ENCODE measurements at places on chromosomes 13 and 19. TPM values are rescaled to one million over a fixed set of nuclear protein-coding genes. Genes with fewer than 3 reads are reported as not detected.
A peak's percentile ranks its signal among the peaks of the same experiment; 100 is the strongest.

GRCh38 chr13:97346561-97347254, 87.3 kb upstream of the RAP2A start:
- no peak for DNase-seq
- peaks cover 38% of the 10 kb centered on the region for H3K36me3 ChIP-seq
- H3K4me1 ChIP-seq = no peaks in the 10 kb centered on the region
- no peaks in the 10 kb centered on the region for H3K27me3 ChIP-seq
- H3K27ac ChIP-seq = no peak overlapping the region
- no peak overlapping the region for H3K4me3 ChIP-seq

DNA sequence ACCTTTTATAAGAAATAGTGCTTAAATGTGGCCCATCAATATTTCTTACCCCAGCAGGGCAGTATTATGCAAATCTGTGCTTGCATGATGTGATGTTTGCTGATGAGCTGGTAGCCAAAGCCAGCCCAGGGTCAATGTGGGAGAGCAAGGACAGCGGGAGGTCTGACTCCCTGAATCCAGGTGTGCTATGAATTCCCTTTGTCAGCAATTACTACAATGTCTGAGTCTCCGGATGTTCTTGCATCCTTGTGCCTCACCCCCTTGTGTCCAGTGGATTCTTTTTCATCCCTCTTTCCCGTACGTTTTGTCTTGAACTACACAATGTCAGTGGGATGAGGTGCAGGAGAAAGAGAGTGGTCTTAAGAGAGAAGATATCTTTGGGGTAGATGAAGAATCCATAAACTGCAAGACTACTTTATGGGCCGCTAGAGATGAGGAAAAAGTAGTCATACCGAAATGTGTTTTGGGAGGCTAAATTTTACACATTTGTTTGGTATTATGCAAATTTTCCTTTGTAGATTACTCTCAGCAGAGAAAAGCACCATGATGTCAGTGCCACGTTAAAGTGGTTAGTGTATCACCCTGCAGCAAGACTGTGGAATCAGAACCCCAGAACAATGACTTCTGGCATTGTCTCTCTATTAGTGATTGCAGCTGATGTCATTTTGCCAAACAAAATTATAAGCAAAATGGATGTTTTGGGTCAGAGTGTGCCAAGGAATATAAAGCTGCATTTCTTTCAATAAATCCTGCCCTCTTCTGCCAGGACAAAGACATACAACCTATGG, 53.5 kb upstream of the TSHZ3 start:
- no peak overlapping the region for H3K27ac ChIP-seq
- no peaks in the 10 kb centered on the region for H3K4me1 ChIP-seq
- H3K4me3 ChIP-seq = no peak overlapping the region
- DNase-seq = no peak

DNA sequence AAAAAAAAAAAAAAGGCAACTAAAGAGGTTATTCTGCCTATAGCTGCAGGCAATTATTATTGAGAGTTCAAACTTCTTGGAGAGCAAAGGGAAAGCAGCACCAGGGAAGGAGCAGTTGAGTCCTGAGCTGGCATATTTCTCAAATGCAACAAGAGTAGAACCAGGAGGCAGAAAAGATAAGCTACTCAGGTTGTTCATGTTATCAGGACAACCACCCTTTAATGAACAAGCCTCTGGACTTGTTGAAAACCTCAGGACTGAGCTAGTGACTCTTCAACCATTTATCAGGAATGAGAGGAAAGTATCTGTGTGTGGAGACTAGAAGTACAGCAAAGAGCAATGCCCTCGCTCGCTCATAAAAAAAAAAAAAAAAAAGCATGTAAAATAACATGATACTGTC, 183.0 kb downstream of the KCTD12 start:
- no peak for DNase-seq
- H3K27ac ChIP-seq = no peak overlapping the region
- no peaks in the 10 kb centered on the region for H3K36me3 ChIP-seq
- H3K4me1 ChIP-seq = no peaks in the 10 kb centered on the region

DNA sequence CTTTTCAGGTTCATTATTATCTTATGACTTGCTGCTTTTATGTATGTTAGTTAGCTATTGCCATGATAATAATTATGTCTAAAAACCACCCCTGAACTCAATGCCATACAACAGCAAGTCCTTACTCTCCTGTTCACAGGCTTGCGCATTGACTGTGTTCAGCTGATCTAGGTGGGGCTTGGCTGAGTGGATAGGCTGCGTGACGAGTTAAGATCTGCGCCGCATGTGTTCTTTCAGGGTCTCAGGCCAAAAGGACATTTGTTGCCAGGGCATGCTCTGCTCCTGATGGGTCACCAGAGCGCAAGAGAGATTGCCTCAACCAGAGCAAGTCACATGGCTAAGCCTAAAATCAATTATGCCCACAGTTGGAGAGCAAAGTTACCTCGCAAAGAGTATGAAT, 859 bp downstream of the ZNF568 start:
- peaks cover 13% of the 10 kb centered on the region for H3K4me1 ChIP-seq
- H3K4me3 ChIP-seq = peak overlapping the region; percentile 66
- H3K27me3 ChIP-seq = no peaks in the 10 kb centered on the region
- peaks cover 10% of the 10 kb centered on the region for H3K36me3 ChIP-seq
- DNase-seq = peak; percentile 10

Gene ZNF90
- 1.8 TPM for total RNA-seq

Gene KIRREL2
- not detected for total RNA-seq

Gene RUBCNL
- 1.6 TPM for total RNA-seq

DNA sequence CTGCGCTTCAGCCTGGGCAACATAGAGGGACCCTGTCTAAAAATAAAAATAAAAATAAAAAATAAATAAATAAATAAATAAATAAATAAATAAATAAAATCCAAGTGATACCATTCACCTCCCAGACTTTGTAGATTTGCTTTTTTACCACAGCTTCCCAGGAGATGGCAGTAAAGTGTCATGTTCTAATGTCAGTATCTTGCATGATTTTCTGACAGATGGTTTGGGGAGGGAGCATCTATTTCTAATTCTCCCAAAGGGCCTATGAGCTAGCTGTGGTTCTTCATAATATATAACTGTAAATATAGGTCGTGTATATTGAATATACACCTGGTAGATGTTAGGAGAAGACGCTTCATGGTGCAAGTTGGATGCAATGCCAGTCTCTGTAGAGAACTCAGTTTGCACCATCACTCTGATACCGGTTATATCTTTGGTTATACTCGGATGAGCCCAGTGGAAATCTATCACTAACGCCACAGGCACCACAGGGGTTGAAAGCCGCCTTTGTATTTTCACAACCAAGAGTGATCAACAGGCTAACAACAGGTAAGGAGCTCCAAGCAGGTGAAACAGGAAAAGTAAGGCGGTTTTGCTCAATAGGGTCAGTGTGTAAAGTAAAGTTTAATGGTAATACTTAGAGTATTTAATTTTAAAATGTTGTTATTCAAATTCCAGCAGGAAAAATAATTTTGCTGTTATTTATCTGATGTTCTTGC, 13.9 kb downstream of the APLP1 start:
- H3K27me3 ChIP-seq = peaks cover 14% of the 10 kb centered on the region
- H3K4me3 ChIP-seq = no peak overlapping the region
- DNase-seq = no peak

- H3K27ac ChIP-seq = no peak overlapping the region
- H3K4me3 ChIP-seq = no peak overlapping the region
- peaks cover 12% of the 10 kb centered on the region for H3K27me3 ChIP-seq
- DNase-seq = no peak
- H3K36me3 ChIP-seq = no peaks in the 10 kb centered on the region
- no peaks in the 10 kb centered on the region for H3K4me1 ChIP-seq
Observed at GRCh38 chr13:110302997-110303396, 4.0 kb downstream of the COL4A1 start.

Gene CHERP
- 46.5 TPM for total RNA-seq

DNA sequence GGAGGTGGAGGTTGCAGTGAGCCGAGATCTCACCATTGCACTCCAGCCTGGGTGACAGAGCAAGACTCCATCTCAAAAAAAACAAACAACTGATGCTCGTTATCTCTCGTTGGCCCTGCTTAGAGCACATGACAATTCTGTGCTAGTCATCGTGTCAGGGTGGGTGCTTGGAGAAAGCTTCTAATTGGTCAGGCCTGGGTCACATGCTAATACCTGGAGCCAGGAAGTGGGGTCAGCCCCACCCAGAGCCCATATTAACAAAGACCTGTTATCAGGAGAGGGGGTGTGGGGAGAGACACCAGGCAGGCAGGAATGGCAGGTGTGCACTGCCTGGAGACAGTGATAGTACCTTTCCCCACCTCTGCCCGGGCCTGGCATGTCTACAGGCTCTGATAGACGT, 84.9 kb downstream of the DPF1 start:
- no peak for DNase-seq
- H3K4me1 ChIP-seq = no peaks in the 10 kb centered on the region
- H3K4me3 ChIP-seq = no peak overlapping the region
- H3K36me3 ChIP-seq = no peaks in the 10 kb centered on the region
- no peak overlapping the region for H3K27ac ChIP-seq

DNA sequence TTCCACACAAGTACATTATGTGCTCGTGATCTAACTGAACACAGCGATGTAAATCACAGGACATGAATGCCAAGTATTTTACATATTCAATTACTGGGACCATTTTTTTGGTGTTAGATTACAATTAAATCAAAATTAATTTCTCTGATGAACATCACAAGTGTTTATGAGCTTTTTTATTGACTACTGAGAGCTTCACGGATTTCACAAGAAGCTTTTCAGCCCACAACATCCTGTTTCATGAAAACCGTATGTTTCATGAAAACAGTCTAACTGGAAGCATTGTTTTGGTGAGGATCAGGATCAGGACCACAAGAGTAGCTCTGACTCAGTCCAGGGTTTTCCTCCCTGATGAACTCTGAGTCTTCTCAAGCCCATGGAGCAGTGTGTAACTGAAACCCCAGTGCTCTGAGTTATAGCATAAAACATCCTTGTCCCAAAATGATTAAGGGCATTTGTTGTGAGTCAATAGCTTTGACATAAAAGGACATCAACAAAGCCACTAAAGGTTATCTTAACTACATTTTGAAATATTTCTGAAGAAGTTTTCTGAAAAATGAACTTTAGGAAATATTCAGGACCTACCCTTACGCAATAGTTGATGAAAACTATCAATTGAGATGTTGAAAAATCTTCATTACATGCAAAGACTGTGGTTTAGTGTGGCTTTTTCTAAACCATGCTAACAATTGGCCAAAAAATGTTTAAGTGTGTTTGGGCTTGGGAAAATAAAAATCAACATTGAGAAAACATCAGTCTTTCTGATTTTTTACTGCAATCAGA, 49.3 kb downstream of the UFM1 start:
- no peaks in the 10 kb centered on the region for H3K27me3 ChIP-seq
- no peak overlapping the region for H3K4me3 ChIP-seq
- no peak overlapping the region for H3K27ac ChIP-seq
- no peaks in the 10 kb centered on the region for H3K4me1 ChIP-seq
- H3K36me3 ChIP-seq = no peaks in the 10 kb centered on the region
- no peak for DNase-seq

DNA sequence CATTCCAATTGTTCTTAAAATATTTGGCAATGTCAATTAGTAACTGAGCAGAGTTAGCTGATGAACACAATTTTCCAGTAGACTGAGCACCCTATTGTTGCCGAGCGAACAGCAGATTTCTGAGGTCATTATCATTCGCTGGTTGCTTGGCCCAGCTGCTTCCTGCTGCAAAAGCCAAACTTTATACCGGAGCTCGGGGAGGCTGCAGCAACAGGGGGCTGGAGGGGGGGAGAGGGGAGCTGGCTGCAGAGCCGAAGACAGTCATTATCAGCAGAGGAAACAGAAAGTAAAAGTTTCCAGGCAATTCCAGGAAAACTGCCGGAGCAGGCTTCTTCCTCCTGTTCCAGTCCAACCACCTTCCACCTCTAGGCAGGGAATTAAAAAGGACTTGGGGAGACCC, 77.9 kb downstream of the ZNF536 start:
- H3K4me1 ChIP-seq = no peaks in the 10 kb centered on the region
- no peaks in the 10 kb centered on the region for H3K27me3 ChIP-seq
- H3K4me3 ChIP-seq = no peak overlapping the region
- no peaks in the 10 kb centered on the region for H3K36me3 ChIP-seq
- DNase-seq = no peak

- H3K4me1 ChIP-seq = peaks cover 23% of the 10 kb centered on the region
- H3K4me3 ChIP-seq = peak overlapping the region; percentile 70
- no peak overlapping the region for H3K27ac ChIP-seq
- no peak for DNase-seq
Observed at GRCh38 chr19:17933414-17934129, 757 bp downstream of the CCDC124 start.

DNA sequence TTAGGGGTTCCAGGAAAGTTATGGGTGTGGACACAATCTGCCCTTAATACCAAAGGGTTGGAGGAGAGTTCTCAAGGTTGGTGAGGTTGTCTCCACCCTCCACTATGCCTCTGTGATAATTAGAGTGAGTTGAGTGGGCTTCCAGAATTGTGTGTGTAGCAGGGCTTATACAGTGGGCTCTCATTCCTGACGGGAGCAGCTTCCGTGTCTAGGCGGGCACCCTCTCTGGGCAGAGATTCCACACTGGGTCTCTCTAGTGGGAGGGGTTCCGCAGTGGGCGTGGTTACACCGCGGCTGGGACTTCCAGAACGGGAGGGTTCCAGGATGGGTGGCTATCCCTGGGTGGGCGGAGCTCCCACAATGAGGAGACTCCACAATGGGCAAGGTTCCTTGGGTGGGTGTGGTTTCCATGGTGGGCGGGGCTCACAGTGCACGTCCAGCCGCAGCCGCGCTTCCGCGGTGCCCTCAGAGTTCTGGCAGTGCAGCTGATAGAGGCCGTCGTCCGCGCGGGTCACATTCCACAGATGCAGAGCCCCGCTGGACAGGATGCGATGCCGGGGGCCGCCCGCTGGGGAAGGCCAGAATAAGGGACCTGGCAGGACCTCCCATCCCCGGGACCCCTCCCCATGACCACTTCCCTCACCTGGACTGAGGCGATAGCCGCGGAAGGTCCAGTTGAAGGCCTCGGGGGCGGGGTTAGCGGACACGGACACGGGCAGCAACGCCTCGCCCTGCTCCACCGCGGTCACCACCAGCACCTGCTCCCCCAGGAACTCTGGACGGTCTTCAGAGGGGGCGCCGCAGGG, 8.4 kb downstream of the NPHS1 start:
- H3K27me3 ChIP-seq = peaks cover 31% of the 10 kb centered on the region
- H3K4me1 ChIP-seq = peaks cover 20% of the 10 kb centered on the region
- DNase-seq = no peak
- H3K36me3 ChIP-seq = no peaks in the 10 kb centered on the region

GRCh38 chr13:42794577-42795275, 13.3 kb downstream of the FAM216B start:
- H3K4me1 ChIP-seq = no peaks in the 10 kb centered on the region
- DNase-seq = no peak
- H3K36me3 ChIP-seq = no peaks in the 10 kb centered on the region
- H3K27ac ChIP-seq = no peak overlapping the region
- no peak overlapping the region for H3K4me3 ChIP-seq

Gene CFD
- 10.4 TPM for total RNA-seq
